ENCODE measurements at places on chromosomes 1 and 21. TPM values are rescaled to one million over a fixed set of nuclear protein-coding genes. Genes with fewer than 3 reads are reported as not detected.

GRCh38 chr1:243742819-243743218 is 107.2 kb downstream of the AKT3 start:
- no peak for DNase-seq

DNA sequence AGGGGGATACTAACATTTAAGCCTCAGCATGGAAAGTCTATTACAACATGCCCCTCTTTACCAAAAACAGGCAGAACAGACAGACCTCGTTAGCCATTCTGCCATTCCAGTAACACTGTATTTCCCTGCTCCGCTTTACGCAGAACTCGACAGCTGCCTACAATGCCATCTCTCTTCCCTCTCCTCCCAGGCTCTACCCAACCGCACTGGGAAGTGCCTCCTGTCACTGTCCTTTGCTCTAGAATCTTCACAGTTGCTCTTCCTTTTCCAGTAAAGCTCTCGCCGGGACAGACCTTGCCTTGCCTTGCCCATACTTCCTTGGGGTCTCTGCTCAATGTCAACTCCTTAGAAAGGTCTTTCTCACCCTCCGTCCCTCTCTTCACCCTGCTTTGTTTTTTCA is 22.8 kb downstream of the COA6 start:
- no peak for DNase-seq

DNA sequence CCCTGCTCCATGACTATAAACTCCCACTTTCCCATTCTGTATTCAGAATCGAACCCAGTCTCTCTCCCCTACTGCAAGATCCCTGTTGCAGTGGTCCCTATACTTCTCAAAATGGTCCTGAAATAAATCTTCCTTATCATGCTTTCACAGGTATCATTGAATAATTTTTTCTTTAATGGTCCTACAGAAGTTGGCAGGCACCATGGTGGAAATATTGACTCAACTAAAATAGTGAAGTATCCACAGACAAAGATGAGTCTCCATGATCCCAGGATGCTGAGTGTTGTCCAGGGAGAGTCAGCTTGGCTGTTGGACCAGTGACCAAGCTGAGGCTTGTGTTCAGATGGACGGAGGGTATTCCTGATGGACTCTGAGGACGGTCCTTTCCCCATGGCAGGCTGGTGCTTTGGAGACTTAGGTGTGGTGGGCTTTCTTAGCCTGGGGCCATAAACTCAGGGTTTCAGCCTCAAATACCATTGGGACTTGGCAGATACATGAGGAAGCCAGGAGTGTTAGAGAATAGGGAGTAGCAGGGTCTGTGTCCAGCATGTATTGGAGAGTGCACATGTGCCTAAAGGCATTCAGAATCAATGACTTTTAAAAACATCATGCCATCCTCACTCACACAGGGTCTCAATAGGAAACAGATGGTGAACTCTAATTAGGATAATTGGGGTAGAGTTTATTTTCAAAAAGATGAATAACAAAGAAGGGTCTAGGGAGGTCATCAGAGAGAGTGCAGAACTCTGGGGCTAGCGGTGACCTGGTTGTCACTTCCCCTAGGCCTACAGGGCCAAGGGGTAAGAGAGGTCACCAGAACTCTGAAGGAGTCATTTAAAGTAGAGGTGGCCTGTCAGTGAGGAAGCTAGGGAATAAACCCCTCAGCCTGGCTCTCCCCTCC is 19.8 kb downstream of the TINAGL1 start:
- no peak for DNase-seq

GRCh38 chr1:213983493-213984386 is 4.0 kb upstream of the PROX1 start:
- no peak for DNase-seq

GRCh38 chr1:170735366-170736263 is 71.7 kb downstream of the PRRX1 start:
- DNase-seq: no peak

- no peak for DNase-seq
These were observed 126.4 kb upstream of the GALNT2 start for GRCh38 chr1:229940684-229941083.

GRCh38 chr1:163381487-163382184 is 59.9 kb downstream of the NUF2 start:
- no peak for DNase-seq

GRCh38 chr1:226643611-226644540 is 95.2 kb downstream of the ITPKB start:
- DNase-seq: no peak

DNA sequence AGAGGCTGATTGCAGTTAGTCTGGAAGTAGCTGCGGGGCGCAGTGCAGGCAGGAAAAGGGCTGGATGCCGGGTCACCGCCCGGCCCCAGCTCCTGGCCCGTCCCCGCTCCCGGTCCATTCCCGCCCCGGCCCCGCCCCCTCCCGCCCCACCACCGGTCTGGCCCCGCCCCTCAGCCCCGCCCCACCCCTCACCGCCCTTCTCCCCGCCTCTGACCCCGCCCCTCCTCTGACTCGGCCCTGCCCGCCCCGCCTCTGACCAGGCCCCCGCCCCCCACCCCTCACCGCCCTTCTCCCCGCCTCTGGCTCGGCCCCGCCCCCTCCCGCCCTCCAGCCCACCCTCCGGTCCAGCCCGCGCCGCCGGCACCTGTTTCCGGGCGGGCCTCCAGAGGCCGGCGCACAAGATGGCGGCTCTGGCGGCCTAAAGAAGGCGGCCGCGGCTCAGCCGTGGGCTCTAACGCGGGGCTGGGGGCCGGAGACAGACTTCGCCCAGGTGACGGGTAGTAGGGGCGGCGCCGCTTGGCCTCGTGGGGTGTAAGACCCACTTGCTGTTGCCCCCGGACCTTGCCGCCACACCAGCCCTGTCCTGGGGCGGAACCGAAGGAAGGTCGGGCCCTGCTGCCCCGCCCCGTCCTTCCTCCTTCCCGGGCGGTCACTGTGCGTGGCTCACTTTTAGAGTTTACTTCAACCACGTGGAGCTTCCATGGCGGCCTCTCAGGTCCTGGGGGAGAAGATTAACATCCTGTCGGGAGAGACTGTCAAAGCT is at the start of gene UBIAD1:
UBIAD1 (plus strand) TSS at position 367 of the 763 bp plus-strand sequence; CDS start at position 701, 334 bp downstream.
- DNase-seq: peak; percentile 79

DNA sequence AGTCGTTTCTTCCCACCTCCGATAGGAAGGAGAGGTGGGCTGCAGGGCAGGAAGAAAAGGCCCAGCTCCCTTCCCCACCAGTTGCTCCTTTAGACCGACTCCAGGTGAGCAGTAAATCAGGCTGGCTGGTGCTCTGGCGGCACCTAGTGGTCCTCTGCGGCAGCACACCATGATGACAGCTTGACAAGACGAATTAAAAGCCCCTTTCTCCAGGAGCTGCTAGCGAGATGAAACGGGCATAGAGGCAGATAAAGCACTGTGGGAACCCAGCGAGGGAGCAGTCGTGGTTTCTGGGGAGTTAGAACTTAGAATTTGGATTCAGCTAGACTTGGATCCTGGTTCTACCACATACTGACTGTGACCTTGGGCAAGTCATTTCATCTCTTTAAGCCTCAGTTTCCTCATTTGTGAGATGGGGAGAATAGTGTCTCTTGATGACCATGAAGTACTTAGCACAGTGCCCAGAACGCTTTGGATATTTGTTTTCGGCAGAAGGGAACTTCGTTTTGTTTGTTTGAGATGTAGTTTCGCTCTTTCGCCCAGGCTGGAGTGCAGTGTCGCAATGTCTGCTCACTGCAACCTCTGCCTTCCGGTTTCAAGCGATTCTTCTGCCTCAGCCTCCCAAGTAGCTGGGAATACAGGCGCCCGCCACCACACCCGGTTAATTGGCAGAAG is 21.8 kb upstream of the COL9A2 start:
- DNase-seq: peak; percentile 85

DNA sequence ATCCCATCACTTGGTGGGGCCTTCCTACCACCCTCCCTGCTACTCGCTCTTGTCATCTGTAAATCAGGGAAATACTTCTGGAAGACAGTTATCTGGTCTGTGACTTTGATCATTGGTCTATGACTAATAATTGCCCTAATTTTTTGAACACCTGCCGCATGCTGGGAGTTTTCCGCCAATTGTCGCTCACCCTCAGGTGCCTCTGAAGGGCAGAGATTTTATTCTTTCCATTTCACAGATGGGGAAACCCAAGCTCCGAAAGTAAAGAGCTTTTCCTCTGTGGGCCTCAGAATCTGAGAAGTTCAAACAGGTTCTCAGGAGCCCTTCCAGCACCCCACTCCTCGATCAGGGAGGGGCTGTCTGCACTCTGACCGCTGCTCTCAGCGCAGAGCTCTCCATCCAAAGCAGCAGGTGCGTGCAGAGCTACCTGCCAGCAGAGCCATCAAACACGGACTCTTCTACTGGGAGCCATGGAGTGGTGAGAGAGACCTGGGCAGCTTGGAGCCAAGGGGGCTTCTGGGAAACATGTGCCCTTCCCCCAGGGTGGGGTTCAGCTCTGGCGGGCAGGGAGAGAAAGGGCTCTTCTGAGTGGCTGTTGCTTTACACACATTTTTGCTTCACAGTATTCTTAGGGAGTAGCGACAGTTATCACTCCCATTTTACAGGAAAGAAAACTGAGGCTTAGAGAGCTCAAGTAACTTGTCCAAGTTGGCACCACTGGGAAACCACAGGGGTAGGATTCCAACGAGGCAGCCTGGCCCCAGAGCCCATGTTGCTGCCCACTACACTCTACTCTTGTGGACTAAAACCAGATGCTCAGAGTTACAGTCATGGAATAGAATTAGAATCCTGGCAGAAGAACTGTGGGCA is 5.8 kb upstream of the RUNX3 start:
- no peak for DNase-seq

DNA sequence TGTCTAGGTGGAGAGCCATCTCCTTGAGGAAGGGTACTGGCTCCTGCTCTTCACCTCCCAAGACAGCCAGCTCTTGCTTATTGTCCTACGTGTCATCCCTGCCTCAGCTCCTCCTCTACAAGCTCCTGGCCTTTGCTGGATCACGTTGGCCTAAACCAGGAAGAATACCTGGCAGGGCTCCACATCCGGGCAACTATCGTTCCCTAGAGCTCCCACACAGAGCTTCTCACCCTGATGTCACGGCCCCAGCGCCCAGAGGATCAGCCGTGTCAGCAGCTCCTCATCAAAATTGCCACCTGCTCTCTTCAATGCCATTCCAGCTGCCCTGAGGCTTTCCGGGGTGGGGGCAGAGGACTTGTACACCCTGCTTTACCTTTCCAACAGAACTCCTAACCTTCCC is 1.9 kb upstream of the TPM3 start:
- peak; percentile 56 for DNase-seq

- peak; percentile 73 for DNase-seq
These were observed 53.0 kb downstream of the PBX1 start for GRCh38 chr1:164611754-164612642.

- no peak for DNase-seq
These were observed 81.7 kb downstream of the DDX20 start for GRCh38 chr1:111837393-111837792.

- DNase-seq: peak; percentile 99
These were observed 11.3 kb downstream of the ARHGEF11 start for GRCh38 chr1:157034137-157034800.

- no peak for DNase-seq
These were observed 475 bp upstream of the TDRD10 start for GRCh38 chr1:154501423-154502065.

GRCh38 chr1:89723863-89724262 is 90.9 kb downstream of the LRRC8C start:
- no peak for DNase-seq

DNA sequence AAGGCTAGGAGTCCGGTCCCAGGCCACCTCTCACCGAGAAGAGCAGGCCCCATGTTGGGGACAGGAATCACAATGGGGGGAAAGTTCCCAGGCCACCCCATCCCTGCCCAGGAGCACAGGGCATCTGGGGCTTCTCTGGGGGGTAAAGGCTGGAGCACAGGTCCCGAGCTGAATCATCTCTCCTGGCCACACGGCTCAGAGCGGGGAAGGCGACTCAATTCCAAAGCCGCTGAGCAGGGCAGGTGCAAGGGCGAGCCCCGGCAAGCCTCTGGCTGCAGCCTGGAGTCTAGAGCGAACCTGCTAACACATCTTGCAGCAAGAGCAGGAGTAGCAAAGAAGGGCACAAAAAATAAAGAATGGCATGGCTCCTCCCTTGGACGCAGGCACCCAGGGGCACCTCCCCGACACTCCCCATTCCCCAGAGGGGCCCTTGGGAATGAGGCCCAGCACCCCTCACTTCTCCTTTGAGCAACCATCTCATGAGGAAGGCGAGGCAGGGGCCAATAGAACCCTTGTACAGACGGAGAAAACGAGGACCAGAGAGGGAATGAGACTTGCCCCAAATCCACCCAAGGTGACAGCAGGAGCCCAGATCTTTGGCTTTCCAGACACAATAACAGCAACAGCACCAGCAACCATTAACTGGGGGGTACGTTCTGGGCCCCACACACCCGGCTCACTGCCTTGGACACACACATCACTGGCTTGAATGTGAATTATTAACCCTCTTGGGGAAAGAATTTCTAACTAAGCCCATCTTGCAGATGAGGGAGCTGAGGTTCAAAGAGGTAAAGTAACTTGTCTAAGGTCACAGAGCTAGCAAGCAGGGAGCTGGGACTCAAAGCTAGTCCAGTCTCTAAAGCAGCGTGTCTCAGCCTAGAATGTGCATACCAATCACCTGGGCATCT is 20.7 kb upstream of the ALDH4A1 start:
- no peak for DNase-seq

DNA sequence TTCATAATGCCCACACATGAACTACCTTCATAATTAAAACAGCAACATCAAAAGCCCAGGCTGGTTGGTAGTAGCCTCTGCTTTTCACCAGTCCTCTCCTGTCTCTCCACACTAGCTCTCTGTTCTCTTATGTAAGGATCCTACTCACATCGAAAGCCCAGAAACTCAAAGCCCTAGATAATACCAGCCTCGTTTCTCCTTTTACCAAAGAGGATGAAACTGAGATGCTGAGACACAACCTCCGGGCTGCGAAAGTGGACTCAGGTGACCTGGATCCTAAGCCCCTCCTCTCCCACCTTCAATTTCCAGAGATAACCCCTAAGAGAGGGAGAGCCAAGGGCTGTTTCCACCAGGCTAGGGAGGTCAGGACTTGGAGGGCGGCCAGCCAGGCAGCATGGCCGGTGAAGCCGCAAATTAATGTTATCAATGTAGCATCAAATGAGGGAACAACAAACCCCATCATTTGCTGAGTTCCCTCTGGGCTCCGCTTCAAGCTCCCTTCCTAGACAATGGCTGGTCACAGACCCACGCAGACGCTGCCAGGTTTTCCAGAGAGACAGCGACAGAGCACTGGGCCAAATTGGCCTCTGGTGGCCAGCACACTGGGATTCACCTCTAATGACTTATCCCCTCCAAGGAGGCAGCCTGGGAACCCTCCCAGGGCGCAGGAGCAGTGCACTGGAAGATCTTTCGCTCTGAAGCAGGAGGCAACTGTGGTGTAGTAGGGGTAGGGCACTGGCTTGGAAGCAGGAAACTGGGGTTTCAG is 20.7 kb upstream of the STMN1 start:
- no peak for DNase-seq

The NGF gene
- not detected for total RNA-seq

The OR6N1 gene
- total RNA-seq: not detected

The TMEM269 gene
- total RNA-seq: not detected

The CFAP298 gene
- 55.3 TPM for total RNA-seq

The MORC3 gene
- total RNA-seq: 46.2 TPM

The ADORA3 gene
- not detected for total RNA-seq

The SAMD11 gene
- not detected for total RNA-seq

The COA7 gene
- 13.1 TPM for total RNA-seq

The FOXD3 gene
- 3.7 TPM for total RNA-seq

The LAMC2 gene
- total RNA-seq: 0.03 TPM

The KCNH1 gene
- total RNA-seq: 8.0 TPM

The TSPEAR gene
- total RNA-seq: not detected
